Smooth muscle cell of the brain vasculature (primary cell): ENCODE measurements at places on chromosomes 3 and 15.

- no peak for DNase-seq
These were observed 451.6 kb upstream of the SEMA6D start for GRCh38 chr15:47265686-47266085.

GRCh38 chr3:169245631-169246030 lies 417.9 kb downstream of the MECOM start:
- DNase-seq = no peak

DNA sequence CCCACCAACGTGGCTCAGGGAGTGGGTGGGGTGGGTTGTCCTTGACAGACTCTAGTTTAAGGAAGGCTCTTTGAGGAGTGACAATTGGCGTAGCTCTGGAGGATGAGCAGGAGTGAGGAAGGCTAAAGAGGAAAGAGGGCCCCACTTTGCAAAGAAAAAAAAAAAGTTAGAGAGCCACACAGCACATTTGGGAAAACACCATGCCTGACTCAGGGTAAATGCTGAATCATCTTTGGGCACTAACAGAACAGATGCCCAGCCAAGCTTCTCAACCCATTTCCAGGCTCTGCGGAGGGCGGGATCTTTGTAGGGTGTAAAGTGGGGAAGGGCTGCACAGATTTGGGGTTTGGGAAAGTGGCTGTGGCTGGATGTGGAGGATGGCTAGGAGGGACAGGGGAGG lies 179.1 kb upstream of the RGMA start:
- DNase-seq = no peak

GRCh38 chr3:66270288-66270687 lies 49.5 kb downstream of the SLC25A26 start:
- DNase-seq = no peak

GRCh38 chr3:131458653-131459052 lies 44.1 kb downstream of the MRPL3 start:
- no peak for DNase-seq

DNA sequence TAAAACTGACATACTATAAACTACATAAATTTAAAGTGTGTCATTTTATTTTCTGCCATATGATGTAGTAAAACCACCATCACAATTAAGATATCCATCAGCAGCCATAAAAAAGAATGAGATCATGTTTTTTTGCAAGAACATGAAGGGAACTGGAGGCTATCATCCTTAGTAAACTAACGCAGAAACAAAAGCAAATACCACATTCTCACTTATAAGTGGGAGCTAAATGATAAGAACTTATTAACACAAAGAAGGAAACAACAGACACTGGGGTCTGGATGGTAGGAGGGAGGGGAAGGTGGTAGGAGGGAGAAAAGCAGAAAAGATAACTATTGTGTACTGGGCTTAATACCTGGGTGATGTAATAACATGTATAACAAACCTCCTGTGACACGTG lies 24.6 kb downstream of the CCDC14 start:
- DNase-seq = no peak

DNA sequence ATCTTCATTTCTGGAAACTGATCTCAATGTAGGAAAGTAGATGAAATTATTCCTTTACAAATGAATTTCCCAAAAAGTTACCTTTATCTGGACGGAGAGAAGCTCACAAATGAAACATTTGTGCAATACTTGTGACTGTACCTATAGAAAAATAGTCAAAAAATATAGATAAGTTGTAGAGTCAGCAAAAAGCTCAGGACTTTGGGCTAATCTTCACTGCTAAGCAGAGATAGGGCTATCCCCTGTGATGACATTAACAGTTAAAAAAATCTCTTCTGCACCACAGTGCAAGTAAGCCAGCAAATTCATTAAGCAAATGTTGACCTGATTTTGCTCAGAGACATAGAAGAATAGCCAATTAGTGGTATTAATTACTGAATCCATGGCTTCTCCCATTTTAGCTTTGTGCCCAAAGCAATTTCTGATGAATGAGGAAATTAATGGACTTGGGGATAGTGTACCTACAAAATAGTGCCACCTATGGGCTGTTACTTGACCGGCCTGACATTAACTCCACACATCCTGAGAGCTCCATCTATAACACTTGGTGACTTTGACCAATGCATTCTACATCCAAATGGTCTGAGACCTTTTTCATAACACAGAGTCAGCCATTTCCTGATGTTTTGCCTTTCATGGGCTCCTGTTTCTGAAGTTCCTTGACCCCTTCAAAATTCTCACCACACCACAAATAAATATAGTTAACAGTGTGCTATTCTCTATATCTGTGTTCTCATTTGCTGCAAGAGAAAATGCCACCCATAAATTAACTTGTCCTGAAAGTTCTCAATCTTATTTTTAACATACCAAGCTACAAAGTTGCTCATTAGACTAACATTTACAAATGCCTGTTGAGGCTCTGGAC lies 105.0 kb downstream of the SSR3 start:
- no peak for DNase-seq

- no peak for DNase-seq
These were observed 218.8 kb downstream of the VPS13C start for GRCh38 chr15:61841466-61841865.

DNA sequence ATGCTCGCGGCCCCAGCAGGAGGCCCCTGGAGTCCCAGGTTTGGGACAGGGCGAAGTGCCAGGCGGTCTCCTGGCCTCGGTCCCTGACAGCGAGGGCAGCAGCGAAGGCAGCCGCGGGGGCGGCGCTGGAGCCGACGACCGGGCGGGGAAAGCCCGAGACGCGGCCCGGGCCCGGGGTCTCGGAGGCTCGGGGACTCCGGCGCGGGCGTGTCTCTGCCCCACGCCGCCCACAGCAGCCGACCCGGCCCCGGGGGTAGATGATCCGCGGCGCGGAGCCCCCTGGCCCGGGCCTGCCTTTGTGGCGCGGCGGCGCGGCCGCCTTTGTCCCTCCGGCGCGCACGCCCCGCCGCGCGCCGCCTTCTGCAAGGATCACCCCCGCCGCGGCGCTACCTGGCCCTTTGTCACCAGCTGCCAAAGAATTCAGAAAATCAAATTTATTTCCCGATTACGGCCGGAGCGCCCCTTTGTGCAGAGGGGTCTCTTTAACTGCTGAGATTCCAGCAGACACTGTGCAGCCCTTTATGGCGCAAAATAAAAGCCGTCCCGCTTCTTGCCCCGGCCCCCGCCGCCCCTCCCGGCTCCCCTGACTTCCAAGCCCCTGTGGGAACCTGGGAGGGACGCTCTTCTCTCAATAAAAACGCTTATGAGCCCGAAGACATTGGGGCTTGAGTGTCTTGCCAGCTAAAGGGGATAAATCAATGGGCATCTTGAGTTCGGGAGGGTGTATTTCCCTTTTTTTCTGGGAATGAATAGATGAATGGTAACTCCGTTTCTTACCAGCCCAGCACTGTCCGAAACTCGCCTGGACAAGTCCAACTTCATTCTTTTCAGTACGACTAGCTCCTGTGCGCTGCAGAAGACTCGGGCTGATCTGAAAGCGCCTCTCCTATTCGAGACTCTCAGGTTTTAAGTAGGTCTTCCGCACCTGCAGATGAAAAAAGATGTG lies 68.4 kb downstream of the HES1 start:
- no peak for DNase-seq

GRCh38 chr3:37693511-37694283 lies 168.0 kb upstream of the CTDSPL start:
- no peak for DNase-seq

GRCh38 chr15:40105517-40106202 lies 3.0 kb downstream of the BMF start:
- no peak for DNase-seq
